Psoas muscle (tissue), 8 donors: ENCODE measurements at places on chromosomes 3 and 15. TPM values are rescaled to one million over a fixed set of nuclear protein-coding genes. Genes with fewer than 3 reads are reported as not detected.

The STRIT1 gene
- total RNA-seq, result 811 TPM

The SLC28A1 gene
- total RNA-seq, result 0.23 TPM

The MYLK gene
- total RNA-seq, result 7.9 TPM

The COL6A5 gene
- total RNA-seq, result not detected

The GNAT1 gene
- not detected for total RNA-seq
